Activated CD4-positive, alpha-beta memory T cell treated with anti-CD3 and anti-CD28 coated beads for 36 hours (primary cell): ENCODE measurements at places on chromosomes 4 and X. TPM values are rescaled to one million over a fixed set of nuclear protein-coding genes. Genes with fewer than 3 reads are reported as not detected.

- no peaks in the 10 kb centered on the region for H3K27me3 ChIP-seq
- H3K36me3 ChIP-seq, result no peaks in the 10 kb centered on the region
- H3K27ac ChIP-seq, result no peak within 1 kb of the TSS
Measured at GRCh38 chrX:56232221-56233082, at the start of gene KLF8. KLF8 (plus strand) TSS chrX:56232356; CDS start chrX:56233335, 979 bp downstream.

GRCh38 chrX:129831091-129831885 lies 12.4 kb downstream of the ZDHHC9 start:
- H3K4me1 ChIP-seq, result peaks cover 3% of the 10 kb centered on the region
- no peak for DNase-seq
- no peaks in the 10 kb centered on the region for H3K27me3 ChIP-seq
- H3K4me3 ChIP-seq, result no peak overlapping the region

Gene PSMD10
- 63.5 TPM for total RNA-seq

DNA sequence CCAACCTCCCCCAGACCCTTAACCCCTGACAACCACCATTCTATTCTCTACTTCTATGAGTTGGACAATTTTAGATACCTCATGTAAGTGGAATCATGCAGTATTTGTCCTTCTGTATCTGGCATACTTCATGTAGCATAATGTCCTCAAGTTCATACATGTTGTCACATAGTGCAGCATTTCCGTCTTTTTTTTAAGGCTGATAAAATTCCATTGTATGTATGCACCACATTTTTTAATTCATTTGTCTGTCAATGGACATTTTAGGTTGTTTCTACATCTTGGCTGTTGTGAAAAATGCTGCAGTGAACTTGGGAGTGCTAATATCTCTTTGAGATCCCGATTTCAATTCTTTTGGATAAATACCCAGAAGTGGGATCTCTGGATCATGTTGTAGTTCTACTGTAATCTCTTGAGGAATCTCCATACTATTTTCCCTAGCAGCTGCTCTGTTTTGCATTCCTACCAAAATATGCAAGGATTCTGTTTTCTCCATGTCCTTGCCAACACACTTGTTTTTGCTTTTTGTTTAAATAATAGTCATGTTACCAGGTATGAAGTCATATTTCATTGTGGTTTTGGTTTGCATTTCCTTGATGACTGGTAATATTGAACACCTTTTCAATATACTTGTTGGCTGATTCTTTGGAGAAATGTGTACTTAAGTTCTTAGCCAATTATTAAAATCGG lies 48.8 kb upstream of the ADAD1 start:
- no peaks in the 10 kb centered on the region for H3K27me3 ChIP-seq
- H3K27ac ChIP-seq, result no peak overlapping the region
- peaks cover 2% of the 10 kb centered on the region for H3K4me1 ChIP-seq
- no peak for DNase-seq
- peaks cover 30% of the 10 kb centered on the region for H3K36me3 ChIP-seq
- H3K4me3 ChIP-seq, result no peak overlapping the region

DNA sequence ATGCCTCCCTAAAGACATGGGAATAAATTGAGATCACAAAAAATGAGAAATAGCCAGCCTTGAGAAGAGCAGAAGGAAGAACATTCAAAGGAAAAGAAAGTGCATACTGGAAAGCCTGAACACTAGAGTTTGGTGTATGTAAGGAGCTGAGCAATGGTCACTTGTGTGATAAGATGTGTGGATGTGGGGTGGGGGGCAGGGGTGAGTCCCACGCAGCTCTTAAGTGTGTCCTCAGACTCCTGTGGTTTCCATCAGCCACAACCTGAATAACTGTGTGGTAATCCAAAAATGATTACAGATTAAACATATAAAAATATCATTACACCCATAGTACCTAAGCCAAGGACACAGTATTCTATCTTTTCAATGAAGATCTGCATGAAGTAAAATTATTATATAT lies 59.9 kb downstream of the ELOVL6 start:
- no peak for DNase-seq
- H3K4me3 ChIP-seq, result no peak overlapping the region
- no peaks in the 10 kb centered on the region for H3K27me3 ChIP-seq
